ENCODE measurements at places on chromosomes 1 and 21.
A peak's percentile ranks its signal among the peaks of the same experiment; 100 is the strongest.

GRCh38 chr1:42130061-42130660 lies 23.0 kb upstream of the GUCA2B start:
- H3K27ac ChIP-seq, result no peak overlapping the region
- no peaks in the 10 kb centered on the region for H3K36me3 ChIP-seq
- no peak for DNase-seq
- H3K4me1 ChIP-seq, result no peaks in the 10 kb centered on the region
- no peaks in the 10 kb centered on the region for H3K27me3 ChIP-seq

DNA sequence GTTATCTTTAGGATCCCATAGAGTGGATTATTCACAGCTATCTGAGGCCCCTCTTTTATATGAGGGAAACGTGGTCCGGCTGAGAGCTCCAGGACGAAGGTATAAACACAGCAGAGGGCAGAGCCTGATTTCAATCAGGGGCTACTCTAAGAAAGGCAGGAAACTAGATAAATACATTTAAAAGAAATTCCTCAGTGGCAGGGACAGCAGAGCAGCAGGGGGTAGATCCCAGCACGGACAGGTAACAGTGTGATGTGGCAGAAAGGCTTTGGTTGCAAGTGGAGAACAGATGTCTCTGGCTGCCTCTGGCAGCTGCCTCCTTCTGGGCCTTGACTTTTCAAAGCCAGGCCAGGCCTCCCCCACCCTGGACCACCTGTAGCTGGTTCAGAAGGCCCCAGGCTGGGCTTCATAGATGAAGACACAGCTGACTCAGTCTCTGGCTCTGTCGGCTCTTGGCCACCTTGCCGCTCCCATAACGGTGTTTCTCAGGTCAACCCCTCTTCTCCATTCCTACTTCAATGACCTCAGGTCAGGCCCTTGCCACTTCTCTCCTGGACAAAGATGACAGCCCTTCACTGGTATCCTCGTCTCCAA lies 43.8 kb downstream of the FAM78B start:
- no peak overlapping the region for H3K4me3 ChIP-seq
- H3K36me3 ChIP-seq, result no peaks in the 10 kb centered on the region
- DNase-seq, result no peak
- no peaks in the 10 kb centered on the region for H3K27me3 ChIP-seq
- no peak overlapping the region for H3K27ac ChIP-seq

DNA sequence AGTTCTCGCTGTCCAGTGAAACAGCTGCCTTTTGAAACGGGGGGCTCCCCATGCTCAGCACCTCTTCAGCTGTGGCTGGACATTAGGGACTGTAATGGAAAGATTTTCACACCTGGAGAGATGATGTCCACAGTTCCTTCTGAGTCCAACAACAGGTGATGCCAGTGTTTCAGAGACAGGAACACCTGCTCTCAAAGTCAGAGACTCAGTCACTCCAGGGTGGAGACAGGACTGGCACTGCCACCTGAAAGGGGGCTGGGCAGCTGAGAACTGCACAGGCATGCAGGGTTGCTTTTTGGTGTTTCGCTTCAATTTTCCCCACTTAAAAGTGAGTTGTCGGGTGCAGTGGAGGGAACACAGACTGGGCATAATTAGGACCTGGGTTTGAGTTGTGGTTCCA lies 124.8 kb downstream of the GALNT2 start:
- no peak overlapping the region for H3K4me3 ChIP-seq
- H3K27me3 ChIP-seq, result no peaks in the 10 kb centered on the region
- DNase-seq, result no peak
- H3K4me1 ChIP-seq, result no peaks in the 10 kb centered on the region
- no peaks in the 10 kb centered on the region for H3K36me3 ChIP-seq

- H3K36me3 ChIP-seq, result no peaks in the 10 kb centered on the region
- no peak overlapping the region for H3K4me3 ChIP-seq
- no peak for DNase-seq
- H3K27me3 ChIP-seq, result peaks cover 97% of the 10 kb centered on the region
- no peak overlapping the region for H3K27ac ChIP-seq
These were observed 90.4 kb downstream of the PAX7 start for GRCh38 chr1:18721041-18721440.

- H3K4me3 ChIP-seq, result no peak overlapping the region
- no peak for DNase-seq
- no peaks in the 10 kb centered on the region for H3K4me1 ChIP-seq
- H3K27me3 ChIP-seq, result peaks cover 56% of the 10 kb centered on the region
These were observed 33.4 kb downstream of the SDC3 start for GRCh38 chr1:30875197-30875596.

GRCh38 chr1:34710812-34711211 lies 44.0 kb upstream of the GJB5 start:
- H3K27me3 ChIP-seq, result peaks cover 40% of the 10 kb centered on the region
- H3K4me1 ChIP-seq, result no peaks in the 10 kb centered on the region

GRCh38 chr21:15183813-15184257 lies 119.0 kb upstream of the NRIP1 start:
- no peaks in the 10 kb centered on the region for H3K4me1 ChIP-seq
- no peaks in the 10 kb centered on the region for H3K27me3 ChIP-seq
- H3K4me3 ChIP-seq, result no peak overlapping the region
- no peaks in the 10 kb centered on the region for H3K36me3 ChIP-seq
- no peak overlapping the region for H3K27ac ChIP-seq
- no peak for DNase-seq

DNA sequence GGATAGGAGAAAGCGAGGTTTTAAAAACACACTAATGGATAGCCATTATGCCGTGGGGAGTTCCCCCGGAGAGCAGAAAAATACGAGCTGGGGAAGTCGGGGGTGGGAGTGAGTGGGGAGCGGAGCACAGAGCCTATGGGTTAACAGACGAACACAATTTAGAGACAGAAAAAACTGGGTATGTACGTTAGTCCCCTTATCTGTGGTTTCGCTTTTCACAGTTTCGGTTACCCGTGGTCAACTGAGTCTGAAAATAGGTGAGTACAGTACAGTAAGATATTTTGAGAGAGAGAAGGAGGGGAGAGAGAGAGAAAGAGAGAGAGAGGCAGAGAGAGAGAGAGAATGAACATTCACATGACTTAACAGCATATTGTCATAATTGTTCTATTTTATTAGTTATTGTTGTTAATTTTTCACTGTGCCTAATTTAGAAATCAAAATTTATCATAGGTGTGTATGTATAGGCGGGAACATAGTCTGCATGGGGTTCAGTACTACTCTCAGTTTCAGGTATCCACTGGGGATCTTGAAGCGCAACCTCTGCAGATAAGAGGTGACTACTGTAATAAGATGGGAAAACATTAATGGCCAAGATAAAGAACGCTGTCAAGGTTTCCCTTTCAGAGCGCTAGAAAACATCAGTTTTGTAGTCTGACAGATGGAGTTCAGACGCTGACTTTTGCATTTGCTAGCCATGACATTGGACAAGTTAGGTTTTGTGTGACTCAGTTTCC lies 125.6 kb upstream of the LMO4 start:
- H3K4me3 ChIP-seq, result peak overlapping the region; percentile 45
- peak overlapping the region; percentile 78 for H3K27ac ChIP-seq
- H3K4me1 ChIP-seq, result peaks cover 30% of the 10 kb centered on the region
- DNase-seq, result peak; percentile 95
- no peaks in the 10 kb centered on the region for H3K36me3 ChIP-seq
- peaks cover 6% of the 10 kb centered on the region for H3K27me3 ChIP-seq

- H3K4me1 ChIP-seq, result peaks cover 17% of the 10 kb centered on the region
- no peaks in the 10 kb centered on the region for H3K27me3 ChIP-seq
- H3K27ac ChIP-seq, result no peak overlapping the region
- H3K4me3 ChIP-seq, result no peak overlapping the region
These were observed 120.7 kb downstream of the CNIH3 start for GRCh38 chr1:224736619-224737352.

DNA sequence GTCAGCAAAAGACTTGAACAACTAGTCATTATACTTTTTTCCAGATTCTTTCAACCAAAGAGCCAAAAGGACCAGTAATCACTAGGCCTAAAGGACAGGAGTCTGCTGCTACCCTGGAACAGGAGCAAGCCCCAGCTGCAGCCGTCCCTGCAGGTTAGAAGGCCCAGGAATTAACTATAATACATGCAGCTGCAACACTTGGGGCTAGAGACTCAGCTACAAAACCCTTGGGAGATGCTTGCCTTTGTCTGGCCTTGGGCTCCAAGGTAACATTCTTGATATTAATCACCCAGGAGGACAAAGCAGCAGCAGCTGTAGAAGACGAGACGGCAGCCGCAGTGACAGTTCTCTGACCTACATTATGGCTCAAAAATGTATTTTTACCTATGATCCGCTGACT lies 841.2 kb upstream of the ADGRL4 start:
- no peak for DNase-seq
- no peak overlapping the region for H3K4me3 ChIP-seq
- H3K4me1 ChIP-seq, result no peaks in the 10 kb centered on the region
- no peaks in the 10 kb centered on the region for H3K36me3 ChIP-seq
- H3K27me3 ChIP-seq, result no peaks in the 10 kb centered on the region
- no peak overlapping the region for H3K27ac ChIP-seq

DNA sequence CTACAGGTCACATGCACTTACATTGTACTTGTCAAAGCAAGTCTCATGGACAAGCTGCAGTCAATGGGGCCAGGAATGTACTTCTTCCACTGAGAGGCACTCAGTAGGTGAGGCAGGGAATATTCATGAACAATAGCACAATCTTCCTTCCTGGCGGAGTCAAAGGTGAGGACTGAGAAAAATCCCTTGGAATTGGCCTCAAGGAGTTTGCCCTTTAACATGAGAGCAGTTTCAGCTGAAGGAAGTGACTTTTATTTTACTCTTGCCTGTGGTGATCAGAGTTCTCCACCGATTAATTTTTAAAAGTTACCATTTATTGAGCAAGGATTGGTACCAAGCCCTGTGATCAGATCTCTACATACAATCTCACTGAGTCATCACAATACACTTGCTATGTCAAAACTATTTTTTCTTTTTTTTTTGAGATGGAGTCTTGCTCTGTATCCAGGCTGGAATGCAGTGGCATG lies 11.2 kb upstream of the AK2 start:
- no peak for DNase-seq
- H3K27me3 ChIP-seq, result no peaks in the 10 kb centered on the region
- no peaks in the 10 kb centered on the region for H3K36me3 ChIP-seq
- H3K4me3 ChIP-seq, result no peak overlapping the region
- no peak overlapping the region for H3K27ac ChIP-seq

DNA sequence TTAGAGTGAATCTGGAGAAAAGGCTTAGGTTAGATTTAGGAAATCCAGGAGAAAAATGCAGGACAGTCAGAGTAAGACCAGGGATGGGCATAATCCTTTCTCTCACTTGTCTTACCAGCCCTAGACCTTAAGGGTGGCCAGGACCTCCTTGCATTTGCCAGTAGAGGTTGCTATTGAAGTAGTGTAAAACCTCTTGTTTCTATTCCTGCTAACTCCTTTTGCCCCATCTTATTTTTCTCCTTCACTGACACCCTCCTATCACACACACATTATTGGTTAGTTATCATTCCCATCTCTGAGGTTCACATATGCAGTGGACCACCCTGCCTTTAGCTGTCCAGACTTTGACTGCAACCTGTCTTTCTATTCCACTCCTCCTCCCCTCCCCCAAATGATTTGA lies 75.0 kb upstream of the MACF1 start:
- no peaks in the 10 kb centered on the region for H3K36me3 ChIP-seq
- no peak overlapping the region for H3K27ac ChIP-seq
- H3K4me1 ChIP-seq, result peaks cover 4% of the 10 kb centered on the region
- no peak overlapping the region for H3K4me3 ChIP-seq
- no peaks in the 10 kb centered on the region for H3K27me3 ChIP-seq

DNA sequence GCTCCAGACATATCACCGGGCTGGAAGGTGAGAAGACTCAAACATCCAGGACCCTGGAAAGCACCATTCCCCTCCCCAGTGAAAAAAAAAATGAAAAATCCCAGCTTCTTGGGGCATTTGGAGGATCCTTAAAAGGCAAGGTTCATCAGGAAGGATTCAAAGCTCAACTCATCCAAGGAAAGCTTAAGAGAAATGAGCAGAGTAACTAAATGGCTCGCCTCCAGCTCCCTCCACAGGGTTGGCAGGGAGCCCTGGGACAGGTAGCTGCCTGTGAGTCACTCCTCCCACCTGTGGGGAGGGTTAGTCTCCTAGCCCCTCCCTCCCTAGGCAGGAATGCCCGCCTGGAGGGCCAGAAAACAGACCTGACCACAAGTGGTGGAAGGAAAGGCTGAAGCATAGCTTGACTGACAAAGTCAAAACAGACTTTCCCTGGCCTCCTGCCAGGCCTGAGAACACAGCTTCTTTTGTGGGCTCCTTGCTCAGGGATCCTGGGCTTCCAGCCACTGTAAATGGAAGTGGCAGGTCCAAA lies 712 bp upstream of the LAMB3 start:
- H3K27me3 ChIP-seq, result no peaks in the 10 kb centered on the region
- peaks cover 34% of the 10 kb centered on the region for H3K4me1 ChIP-seq
- peak; percentile 94 for DNase-seq

DNA sequence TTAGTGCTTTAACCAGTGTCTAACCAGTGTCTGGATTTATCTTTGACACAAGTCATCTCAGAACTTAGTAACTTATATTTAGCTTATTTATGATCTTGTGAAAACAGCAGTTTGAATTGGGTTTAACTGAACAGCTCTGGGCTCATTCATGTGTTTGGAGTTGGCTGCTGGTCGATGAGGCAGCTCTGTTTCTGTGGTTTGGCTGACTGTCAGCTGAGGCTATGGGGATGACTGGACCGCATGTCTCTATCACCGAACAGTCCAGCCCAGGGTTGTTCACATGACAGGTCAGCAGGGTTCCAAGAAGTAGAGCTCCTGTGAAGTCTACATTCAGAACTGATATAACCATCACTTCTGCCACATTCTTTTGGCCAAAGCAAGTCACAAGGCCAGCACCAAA lies 29.1 kb upstream of the C21orf91 start:
- no peak overlapping the region for H3K27ac ChIP-seq
- no peaks in the 10 kb centered on the region for H3K4me1 ChIP-seq
- H3K36me3 ChIP-seq, result no peaks in the 10 kb centered on the region
- H3K27me3 ChIP-seq, result no peaks in the 10 kb centered on the region

DNA sequence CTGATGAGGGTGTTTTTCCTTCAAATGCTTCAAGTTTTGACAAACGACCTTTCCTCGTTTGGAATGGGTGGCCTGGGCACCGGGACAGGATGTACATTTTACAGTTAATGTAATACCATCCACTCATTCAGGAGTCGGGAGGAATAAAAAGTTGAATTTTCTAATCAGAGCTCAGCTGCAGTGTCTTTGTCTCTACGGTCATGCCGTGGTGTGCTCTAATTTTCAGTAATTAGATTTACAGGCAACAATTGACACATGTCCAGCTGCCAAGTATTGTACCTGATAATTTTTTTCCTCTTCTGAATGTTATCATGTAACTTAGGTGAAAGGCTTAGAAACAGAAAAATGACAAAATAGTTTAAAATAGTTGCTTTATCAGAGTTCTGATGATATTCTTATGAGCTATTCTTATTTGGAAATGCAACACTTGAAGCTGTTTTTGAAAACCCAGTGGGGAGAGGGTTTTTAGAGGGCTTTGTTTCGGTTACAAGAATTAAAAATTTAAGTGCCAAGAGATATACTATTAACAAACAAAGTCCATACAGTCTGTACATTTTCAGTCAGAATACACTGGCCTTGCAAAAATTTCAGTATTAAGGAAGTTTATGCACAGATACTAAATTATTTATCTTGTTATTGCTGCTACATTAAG lies 1.0 kb downstream of the CDKN2C start:
- no peak for DNase-seq
- H3K4me3 ChIP-seq, result no peak overlapping the region
- no peaks in the 10 kb centered on the region for H3K4me1 ChIP-seq
- no peaks in the 10 kb centered on the region for H3K36me3 ChIP-seq
- H3K27me3 ChIP-seq, result no peaks in the 10 kb centered on the region

Measured in MM.1S (cell line).